ENCODE measurements at places on chromosomes 4 and X.

DNA sequence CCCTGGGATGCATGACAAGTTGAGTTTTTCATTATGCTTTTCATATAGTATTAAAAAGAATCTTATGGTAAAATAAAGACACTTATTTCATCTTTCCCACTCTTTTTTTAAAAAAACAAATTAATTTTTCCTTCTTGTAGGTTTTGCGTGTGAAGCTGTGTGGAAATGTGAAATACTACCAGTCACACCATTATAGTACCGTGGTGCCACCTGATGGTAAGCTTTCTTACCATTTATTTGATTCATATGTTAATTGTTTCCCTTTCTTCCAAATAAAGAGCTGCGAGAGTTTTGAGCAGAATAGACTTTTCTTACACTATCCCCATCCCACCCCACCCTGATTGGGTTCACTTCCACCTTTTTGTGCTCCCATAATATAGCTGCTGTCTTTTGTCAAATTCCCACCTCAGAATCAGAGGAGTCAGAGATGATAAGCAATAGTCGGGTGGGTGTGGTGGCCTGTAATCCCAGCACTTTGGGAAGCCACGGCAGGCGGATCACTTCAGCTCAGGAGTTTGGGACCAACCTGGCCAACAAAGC, 44.3 kb downstream of the CASP6 start:
- DNase-seq: no peak

GRCh38 chrX:125205918-125206665, 113.6 kb upstream of the TEX13C start:
- DNase-seq: no peak

DNA sequence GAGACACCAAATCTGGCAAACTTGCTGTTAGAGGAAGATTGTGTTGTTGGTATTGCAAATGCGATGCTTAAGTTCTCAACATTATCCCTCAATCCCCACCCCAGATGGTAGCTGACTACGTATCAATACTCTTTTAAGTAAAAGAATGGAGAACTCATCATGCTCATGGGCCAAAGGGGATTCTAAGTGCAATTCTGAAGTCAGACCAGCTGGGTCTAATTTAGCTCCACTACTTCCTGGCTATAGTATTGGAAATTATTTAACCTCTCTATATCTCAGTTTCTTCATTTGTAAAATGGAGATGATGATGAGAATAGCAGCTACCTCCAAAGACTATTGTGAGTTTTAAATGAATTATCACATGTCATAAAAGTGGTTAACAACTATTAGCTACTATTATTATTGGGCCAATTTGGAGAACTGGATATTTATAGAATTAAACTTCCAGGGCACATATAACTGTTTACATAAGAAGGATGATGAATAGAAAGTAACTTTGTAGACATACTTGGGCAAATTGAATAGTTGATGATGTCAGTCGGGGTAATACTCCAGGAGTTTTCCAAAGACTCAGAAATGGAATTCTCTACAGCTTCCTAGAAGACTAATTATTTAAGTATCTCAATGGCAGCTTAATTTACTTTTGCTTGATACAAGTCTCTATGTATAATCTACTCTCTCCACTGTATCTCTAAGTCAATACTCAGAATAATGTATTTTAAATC, 5.0 kb upstream of the SLAIN2 start:
- no peak for DNase-seq

- DNase-seq: no peak
Measured at GRCh38 chr4:106010761-106011160, 115.5 kb downstream of the NPNT start.

GRCh38 chr4:144808034-144808433, 162.1 kb downstream of the HHIP start:
- no peak for DNase-seq

DNA sequence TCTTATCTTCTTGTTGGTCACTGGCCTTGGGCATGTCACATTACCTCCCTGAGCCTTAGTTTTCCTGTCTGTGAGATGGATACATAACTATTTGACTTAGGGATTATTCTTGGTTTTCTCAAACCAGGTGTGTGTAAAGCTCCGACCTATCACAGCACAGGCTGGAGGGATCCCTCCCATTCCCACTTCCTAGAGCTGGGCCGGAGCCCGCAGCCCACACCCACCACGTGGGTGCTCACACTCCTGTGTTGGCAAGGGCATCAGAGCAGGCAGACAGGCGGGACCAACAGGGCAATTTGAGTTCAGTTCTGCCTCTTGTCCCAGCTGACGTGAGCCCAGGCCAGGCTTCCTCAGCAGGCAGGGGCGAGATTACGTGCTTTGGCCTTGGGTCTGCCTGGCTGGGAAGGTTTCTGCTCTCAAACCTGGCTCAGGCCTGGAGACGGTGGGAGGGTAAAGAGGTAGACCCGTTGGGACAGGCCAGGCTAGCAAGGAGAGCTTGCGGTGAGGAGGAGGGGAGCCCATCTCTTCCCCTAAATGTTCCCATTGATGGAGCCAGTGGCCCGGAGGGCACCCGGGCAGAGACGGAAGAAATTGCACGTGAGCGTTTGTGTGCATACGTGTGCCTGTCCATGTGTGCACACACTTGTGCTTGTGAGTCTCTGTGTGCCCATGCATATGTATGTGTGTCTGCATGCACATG, 734 bp upstream of the SH3TC1 start:
- DNase-seq: no peak

DNA sequence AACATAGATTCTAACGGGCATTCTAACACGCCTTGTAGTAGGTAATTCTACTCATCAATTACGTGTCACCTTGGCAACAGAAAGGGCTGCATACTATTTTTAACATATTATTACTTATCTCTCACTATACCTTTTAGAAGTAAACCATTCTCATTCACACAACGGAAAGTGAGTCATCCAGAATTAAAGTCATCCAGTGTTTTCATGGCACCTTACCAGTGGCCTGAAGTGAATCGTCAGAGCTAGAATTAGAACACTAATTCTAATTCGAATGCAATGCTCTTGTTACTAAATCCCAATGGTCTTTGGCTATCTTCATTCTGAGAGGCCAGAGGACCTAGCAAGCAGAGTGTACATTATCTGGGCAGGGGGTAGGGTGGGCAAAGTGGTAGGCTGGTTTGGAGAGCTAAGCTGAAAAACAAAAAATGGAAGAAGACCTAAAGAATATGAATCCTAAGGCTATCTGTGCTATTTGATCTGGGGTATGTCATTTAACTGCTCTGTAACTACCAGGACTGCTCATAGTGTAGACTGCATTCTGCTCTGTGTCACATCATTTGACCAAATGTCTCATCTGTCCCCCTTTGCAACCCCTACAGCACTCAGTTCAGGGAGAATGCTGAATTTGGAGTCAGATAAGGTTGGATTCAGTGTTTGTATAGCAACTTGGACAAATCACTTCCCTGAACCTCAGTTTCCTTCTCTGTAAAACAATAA, 96.5 kb downstream of the HDAC8 start:
- DNase-seq: no peak

GRCh38 chr4:18214411-18215055, 193.0 kb upstream of the LCORL start:
- peak; percentile 35 for DNase-seq

GRCh38 chr4:11297201-11297600, 131.5 kb downstream of the HS3ST1 start:
- DNase-seq: no peak

GRCh38 chr4:184550476-184550875, 76.1 kb upstream of the IRF2 start:
- no peak for DNase-seq

DNA sequence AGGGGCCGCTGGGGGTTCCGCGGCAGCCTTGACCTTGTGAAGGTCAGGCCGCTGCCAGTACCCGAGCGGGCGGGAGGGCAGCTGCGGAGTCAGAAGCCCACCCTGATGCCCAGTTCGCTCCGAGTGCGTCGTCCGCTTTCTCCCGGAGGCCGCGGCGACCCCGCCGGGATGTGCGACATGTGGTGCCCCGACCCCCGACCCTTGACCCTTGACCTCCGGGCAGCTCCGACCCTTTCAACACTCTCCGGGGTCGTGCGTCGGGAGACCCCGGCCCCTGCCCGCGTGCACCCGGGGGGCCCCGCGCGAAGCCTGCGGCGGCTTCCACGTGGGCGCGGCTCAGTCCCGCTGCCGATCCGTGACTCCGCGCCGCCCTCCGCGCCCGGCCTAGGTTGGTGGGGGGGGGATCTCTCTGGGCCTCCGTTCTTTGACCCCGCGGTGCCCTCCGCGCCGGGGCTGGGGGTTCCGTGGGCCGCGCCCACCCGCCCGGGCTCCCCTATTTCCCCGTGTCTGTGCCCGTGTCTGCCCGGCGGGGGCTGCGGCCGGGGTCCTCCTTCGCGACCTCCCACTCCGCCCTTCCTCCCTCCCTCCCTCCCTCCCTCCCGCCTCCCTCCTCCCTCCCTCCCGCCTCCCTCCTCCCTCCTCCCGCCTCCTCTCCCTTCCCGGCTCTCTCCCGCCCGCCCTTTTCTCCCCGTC, 609 bp upstream of the SLC25A6 start:
- peak; percentile 58 for DNase-seq

- DNase-seq: no peak
Measured at GRCh38 chr4:31068257-31069075, 348.3 kb downstream of the PCDH7 start.

DNA sequence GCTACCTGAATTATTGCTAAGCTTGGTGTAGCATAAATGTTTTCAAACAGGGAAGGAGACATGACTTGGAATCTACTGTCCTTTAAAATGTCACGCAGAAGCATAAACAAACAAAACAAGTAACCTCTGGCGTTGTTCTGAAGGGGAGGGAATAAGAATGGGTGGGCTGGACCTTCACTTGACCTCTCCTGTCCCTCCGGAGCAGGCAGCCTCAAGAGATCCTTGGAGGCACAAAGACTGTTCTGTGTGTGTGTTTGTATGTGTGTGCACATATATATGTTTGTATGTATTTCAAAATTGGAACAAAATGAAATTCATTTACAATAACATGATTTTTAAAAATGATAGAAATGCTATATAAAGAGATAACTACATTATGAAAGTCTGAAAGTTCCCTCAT, 91.3 kb upstream of the DCLK2 start:
- DNase-seq: no peak

GRCh38 chr4:185227131-185227551, 17.7 kb downstream of the SNX25 start:
- no peak for DNase-seq

GRCh38 chr4:106019771-106020170, 124.5 kb downstream of the NPNT start:
- no peak for DNase-seq

DNA sequence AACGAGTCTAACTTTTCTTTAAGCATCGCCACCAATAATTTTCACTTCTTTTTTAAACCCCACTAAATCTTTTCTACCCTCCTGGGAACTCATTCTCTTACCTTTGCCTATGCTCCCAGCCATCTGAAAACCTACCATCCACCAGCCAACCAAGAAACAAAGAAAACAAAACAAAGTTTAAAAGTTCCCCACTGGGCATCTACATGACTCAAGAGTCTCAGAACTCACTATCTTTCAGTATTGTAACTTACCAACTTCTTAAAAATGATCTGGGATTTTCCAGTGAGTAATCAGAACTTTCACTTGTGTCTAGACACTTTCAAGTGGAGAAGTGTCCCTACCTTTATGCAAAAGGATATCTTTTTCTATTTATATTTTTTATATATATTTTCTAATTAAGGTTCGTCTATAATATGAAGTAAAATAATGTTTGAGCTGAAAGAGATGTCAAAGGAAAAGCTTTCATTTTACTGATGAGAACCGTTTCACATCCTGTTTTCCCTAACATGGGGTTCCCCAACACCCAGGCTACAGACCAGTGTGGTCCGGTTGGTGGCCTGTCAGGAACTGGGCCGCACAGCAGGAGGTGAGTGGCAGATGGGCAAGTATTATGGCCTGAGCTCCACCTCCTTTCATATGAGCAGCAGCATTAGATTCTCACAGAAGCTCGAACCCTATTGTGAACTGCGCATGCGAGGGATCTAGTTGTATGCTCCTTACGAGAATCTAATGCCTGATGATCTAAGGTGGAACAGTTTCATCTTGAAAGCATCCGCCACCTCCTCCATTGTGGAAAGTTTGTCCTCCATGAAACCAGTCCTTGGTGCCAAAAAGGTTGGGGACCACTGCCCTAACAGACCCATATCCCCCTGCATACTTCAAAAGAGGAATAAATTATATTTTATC, 9.8 kb upstream of the TIGD2 start:
- DNase-seq: peak; percentile 93

DNA sequence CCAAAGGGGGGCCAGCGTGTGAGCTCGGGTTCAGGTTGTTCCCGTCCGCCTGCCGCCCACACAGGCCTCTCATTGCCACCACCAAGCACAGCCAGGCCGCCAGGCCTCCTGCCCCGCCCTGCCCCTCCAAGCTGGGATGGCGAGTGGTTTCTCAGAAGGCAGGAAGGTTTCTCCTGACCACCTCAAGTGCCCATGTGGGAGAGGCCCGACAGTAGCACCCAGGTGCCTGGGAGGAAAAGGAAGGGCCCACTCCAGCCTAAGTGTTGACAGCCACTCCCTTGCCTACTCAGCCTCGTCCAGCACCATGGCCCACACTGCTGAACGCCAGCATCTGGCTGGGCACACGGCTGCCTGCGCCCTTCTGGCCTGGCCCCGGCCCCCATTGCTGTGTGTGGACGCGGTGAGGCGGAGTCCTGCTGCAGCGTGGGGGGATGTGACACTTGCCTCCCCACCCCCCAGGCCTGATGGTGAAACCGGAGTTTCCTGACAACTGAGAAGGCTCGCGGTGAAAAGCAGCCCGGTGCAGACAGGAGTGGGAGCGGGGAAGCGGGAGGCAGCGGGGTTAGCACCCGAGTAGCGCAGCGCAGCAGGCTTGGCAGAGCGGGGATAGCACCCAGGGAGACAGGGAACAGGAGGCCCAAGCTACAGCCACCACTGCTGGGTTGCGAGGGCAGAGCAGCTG, 19.2 kb downstream of the FLNA start:
- no peak for DNase-seq

- no peak for DNase-seq
Measured at GRCh38 chrX:114582698-114583395, 1.0 kb upstream of the HTR2C start.

DNA sequence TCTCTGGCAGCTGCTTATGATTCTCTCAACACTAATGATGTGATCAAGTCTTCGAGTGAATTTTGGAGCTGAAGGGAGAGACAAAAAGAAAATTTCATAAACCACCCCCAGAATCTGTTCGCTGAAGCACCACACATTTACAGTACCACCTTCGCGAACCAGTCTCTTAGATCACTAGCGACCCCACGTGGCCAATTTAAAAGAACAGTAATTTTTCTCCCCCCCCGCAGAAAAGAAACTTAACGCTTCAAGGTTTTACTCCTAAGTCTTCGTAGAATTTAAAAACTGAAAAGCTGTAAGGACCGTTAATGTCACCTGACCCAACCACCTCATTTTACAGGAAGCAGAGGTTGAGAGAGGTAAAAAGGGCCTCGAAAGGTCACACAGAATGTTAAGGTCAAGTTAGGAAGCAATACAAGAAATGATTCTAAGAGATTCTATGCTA, 187.5 kb downstream of the QDPR start:
- DNase-seq: peak; percentile 70

Measured in GM12865 (cell line).